ENCODE measurements at places on chromosomes 5 and 9.

- no peak for DNase-seq
Measured at GRCh38 chr5:107203243-107203642, 467.5 kb downstream of the EFNA5 start.

GRCh38 chr5:106956886-106957285 is 713.9 kb downstream of the EFNA5 start:
- DNase-seq, result no peak

GRCh38 chr9:21728781-21729180 is 73.7 kb upstream of the MTAP start:
- DNase-seq, result no peak

GRCh38 chr9:113536483-113537228 is 73.1 kb downstream of the RGS3 start:
- DNase-seq, result no peak

- DNase-seq, result no peak
Measured at GRCh38 chr9:107351382-107352045, 68.4 kb downstream of the RAD23B start.

GRCh38 chr9:114930056-114930812 is at the start of gene TNFSF8:
Gene TNFSF8, minus strand, starts transcription at chr9:114930591. Its CDS starts 288 bp downstream, at chr9:114930303.
- no peak for DNase-seq

DNA sequence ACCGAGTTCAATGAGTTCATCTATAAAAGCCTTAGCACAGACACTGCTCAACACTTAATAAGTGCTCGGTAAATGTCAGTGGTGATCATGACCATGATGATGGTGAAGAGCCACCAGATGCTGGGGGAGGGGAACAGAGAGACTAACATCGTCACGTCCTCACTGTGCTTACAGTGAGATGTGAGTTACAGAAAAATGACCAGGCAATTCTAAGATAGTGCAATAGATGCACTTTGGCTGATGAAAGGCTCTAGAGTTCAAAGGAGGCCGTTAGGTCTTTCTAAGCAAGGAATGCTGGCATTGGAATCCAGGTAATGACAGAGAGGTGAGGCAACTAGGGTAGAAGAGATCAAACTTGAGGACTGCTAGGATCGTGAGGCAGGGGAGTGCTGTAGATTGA is 36.7 kb downstream of the ARL15 start:
- DNase-seq, result no peak

GRCh38 chr5:137825165-137825564 is 42.5 kb upstream of the MYOT start:
- DNase-seq, result no peak

- no peak for DNase-seq
Measured at GRCh38 chr5:133642153-133642722, 29.9 kb upstream of the FSTL4 start.

GRCh38 chr9:122468735-122469134 is 9.0 kb downstream of the OR1J1 start:
- no peak for DNase-seq

GRCh38 chr5:170430256-170430655 is 41.1 kb upstream of the KCNMB1 start:
- DNase-seq, result no peak

DNA sequence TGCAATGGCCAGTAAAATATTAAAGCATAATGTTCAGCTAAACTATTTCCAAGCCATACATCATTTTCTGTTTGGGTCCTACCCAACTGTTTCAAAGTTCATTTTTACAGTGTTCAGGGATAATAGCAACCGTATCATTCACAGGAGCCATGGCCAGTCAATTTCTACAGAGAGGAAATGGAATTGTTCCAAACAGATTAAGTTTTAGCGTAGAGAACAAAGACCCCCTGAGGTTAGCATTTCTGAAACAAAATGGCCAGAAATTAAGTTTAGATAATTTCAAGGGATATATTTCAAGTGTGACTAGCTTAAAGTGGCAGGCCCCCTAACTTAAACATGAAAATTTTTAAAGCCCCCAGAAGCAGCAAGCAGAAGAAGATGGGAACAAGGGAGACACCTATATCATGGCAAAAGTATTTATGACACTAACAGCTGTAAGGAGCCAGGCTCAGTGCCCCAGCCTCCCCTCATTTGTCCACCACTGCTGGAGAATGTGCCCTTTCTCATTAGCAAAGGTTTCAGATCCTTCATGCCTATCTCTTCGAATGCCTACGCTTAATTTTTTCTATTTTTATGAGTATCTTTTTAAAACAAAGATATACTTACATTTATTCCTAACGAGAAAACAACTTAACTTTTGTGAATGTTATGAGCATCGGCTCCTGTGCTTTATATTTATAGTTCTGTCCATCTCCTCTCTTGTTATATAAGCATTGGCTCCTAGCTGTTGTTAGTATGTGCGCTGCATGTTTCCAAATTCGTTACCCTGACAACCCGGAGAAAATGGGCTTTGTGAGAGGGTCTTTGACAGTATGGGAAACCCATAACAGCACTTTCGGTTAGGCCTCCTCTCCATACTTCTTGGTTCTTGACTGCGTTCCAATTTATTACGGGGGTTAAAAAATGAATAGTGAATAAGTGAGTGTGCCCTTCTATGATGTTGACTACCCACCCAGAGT is 116.3 kb downstream of the MED27 start:
- no peak for DNase-seq

GRCh38 chr5:90381213-90381929 is 28.2 kb downstream of the CETN3 start:
- DNase-seq, result peak; percentile 13

DNA sequence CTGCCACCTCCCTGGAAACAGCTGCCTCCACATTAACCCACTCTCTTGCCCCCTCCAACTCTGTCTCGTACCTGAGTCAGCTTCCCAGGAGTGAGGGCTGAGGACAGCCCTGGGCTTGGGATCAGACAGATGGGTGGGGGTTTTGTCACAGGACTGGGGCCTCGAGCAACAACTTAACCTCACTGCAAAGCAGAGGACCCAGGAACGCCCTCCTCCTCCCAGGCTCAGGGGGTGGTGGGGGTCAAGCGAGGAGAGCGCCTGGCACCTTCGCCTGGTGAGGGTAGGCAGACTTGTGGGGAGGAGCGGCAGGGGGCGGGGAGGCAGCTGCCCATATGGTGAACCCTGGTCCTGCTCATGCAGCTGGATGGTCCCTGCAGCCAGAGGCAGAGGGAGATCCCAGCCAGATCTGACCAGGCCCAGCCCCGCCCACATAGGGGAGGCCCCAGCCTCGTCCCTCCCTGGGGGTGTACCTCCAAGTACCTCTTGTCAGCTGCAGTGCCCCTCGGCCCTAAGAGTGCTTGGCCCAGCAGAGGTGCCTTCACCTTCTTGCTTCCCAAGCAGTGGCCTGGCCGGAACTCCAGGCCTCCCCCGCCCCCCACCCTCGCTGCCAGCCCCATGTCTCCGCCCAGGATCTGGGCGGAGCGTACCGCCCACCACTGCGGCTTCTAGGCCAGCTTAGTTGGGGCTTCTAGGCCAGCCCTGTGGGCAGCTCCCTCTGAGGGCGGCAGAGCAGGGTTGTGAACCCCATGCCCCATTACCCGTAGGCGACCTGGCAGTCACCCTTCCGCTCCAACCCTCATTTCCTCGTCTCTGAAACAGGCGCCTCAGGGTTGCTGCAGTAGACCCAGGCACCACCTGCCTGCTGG is at the start of gene SARDH:
Gene SARDH (minus strand): TSS at position 579 of the 866 bp plus-strand sequence. CDS start 4,179 bp downstream, outside the sequence.
- peak; percentile 33 for DNase-seq

- no peak for DNase-seq
Measured at GRCh38 chr5:171796436-171796835, 10.8 kb downstream of the SMIM23 start.

GRCh38 chr5:43314724-43315123 is 1.5 kb upstream of the HMGCS1 start:
- no peak for DNase-seq

- no peak for DNase-seq
Measured at GRCh38 chr5:36393656-36394428, 92.1 kb upstream of the RANBP3L start.

DNA sequence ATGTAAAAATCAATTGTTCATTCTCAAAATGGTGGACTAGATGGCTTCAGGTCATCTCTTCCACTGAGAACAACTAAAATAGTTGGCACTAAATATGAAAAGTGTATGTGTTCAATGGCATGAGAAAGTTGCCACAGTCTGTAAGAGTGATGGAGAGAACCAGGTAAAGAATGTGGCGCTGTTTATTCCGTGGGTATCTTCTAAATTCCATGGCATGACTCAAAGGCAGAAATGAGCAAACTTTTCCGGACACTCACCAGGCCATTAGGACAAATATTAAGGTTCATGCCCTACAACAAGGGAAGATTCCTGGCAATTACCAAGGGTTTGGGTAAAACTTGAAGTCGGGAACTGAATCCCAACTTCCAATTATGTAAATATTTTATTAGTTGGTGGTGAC is 825.4 kb upstream of the CDH6 start:
- no peak for DNase-seq

DNA sequence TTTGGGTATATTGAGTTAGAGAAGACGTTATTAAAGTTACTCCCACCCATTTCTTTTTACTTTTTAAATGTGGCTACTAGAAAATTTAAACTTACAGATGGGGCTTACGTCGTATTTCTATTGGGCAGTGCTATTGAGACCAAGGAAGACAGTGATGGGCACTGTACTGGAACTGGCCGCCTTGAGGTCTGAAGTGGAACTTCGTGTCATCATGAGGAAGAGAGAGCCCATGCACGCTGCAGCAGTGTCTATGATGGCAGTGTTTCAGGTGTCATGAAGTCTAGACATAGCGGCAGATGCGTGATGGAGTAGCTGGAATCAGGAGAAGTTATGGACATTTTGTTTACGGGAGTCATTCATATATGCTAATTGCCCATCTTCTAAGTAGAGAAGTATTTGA is 143.7 kb downstream of the LRRC70 start:
- no peak for DNase-seq

- no peak for DNase-seq
Measured at GRCh38 chr5:37804401-37804800, 35.4 kb downstream of the GDNF start.

- DNase-seq, result no peak
Measured at GRCh38 chr9:683509-684021, 157.9 kb upstream of the DMRT1 start.

GRCh38 chr9:134313470-134313869 is 12.8 kb upstream of the RXRA start:
- DNase-seq, result no peak

DNA sequence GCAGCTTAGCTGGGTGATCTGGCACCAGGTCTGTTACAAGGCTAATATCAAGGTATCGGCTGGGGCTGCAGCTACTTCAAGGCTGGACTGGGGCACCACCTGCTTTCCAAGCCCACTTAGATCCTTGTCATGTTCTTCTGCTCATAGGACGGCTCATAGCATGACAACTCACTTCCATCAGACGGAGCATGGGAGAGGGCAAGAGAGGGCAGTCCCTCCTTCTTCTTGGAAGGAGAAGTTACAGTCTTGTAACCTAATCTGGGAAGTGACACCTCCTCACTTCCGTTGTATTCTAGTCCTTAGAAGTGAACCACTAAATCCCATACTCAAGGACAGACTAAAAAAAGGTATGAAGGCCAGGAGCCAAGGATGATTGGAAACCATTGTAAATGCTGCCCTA is 258.2 kb downstream of the MAST4 start:
- no peak for DNase-seq

- DNase-seq, result no peak
Measured at GRCh38 chr9:109100543-109101201, 19.1 kb downstream of the TMEM245 start.

DNA sequence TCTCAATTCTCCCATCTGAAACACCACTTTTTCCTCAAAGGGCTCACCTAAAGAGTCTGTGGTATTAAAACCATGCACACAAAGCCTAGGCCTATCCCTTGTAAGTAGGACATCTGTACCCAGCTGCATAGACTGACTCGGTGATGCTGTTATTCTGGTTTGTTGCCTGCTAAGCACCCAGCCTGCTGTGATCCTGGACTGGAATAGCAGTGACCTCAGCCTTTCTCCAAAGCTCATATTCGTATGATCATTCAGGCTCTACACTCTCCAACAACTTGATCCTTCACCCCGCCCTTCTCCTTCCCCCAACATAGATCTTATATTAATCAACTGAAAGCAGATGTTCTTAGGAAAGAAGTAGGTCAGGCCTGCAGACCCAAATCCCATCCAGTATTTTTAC is 81.4 kb upstream of the WWC1 start:
- no peak for DNase-seq

DNA sequence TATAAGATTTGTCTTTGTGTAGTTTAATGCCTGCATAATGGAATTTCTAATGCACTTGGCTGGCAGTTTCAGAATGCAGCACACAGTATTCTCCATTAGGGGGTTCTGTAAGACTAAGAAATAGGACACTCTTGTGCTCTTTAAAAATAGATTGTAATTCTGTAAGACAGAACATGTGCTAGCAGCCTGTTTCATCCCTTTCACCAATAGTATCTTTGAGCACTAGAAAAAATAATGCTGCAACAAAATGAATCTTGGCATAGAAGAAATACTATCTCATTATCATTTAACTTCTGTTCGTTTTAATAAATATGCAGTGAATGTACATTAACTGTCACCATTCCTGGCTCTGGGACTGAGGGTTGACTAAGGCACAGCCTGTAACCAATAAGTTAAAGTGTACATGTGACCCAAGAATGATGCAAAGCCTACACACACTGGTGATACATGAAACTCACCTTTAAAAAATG is 23.8 kb upstream of the ZNF622 start:
- peak; percentile 24 for DNase-seq

- no peak for DNase-seq
Measured at GRCh38 chr5:75716715-75717081, 539 bp downstream of the POC5 start.

DNA sequence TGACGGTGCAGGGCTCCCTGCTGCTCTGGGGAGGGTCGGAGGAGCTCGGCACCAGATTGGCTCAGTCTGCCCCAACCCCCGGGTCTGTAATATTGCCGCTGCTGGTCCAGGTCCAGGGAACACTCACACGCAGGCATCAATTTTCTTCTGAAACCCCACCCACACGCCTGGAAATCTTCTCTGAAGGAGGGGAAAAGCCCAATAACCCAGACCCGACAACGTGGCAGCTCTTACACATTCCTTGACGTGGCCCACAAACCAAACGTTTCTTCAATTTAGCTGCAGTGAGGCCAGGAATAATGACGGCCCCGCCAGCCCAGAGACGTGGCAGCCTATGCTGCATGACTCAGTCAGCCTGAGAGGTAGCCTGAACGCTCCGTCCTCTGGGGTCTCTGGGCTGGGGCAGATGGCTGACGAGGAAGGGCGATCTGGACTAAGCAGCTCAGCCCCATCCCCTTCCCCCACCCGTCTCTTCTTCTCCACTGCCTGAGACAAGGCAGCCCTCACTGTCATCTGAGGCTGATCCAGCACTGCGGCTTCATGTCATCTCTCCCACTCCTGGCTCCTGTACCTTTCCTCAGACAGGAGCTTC is 9.9 kb upstream of the SPARC start:
- DNase-seq, result no peak

Measured in KBM-7 (cell line).